ENCODE measurements at places on chromosomes 16 and 17.
A peak's percentile ranks its signal among the peaks of the same experiment; 100 is the strongest.

GRCh38 chr16:68396481-68396880 lies 51.8 kb downstream of the SMPD3 start:
- no peak for DNase-seq

- no peak for DNase-seq
Observed at GRCh38 chr16:81041696-81042095, 6.1 kb downstream of the ATMIN start.

- DNase-seq: no peak
Observed at GRCh38 chr16:59249011-59249410, 514.9 kb upstream of the GOT2 start.

DNA sequence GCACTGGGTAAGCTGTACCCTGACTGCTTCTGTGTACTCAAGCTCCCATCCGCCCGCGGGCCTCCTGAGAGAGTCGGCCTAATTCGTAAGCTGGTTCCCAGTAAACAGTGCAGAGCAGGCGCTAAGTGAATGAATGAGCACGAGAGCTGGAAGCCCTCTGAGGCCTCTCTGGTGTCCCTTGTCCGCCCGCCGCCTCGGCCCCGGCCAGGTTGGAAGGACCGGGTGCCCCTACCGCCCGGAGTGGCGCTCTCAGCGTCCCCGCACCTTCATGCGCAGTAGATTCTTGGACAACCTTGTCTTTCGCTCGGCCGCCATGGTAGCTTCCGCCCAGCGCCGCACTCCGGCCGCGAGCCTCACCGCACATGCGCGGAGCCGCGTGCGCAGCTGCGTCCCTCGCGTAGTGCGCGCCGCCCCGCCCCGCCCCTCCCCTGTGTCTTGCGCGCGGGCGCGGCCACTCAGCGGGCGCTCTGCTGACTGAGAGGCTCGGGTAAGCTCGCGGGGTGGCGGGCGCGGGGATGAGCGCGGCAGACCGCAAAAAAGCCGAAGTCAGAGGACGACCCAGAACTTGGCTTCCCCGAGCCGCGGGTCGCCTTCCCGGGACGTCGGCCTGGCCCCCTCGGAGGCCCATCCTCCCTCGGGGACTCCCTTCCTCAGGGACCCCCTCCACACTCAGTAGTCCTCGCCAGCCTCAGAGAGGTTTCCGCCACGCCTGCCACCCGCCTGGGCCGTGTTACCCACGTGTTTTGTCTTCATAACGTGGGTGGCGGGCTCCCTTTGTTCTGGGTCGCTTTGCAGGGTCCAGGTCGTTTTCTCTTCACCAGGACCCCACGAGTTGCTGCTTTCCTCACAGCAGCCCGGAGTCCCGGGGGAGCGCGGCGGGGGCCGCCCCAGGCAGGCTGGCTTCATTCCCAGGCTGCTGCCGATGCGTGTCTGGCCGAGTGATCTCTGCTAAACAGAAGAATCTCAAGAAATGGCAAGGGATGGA lies at the start of gene MPHOSPH6:
Gene MPHOSPH6 (minus strand): TSS at position 364 of the 985 bp plus-strand sequence. CDS start 49 bp downstream, at position 315.
- peak; percentile 41 for DNase-seq

DNA sequence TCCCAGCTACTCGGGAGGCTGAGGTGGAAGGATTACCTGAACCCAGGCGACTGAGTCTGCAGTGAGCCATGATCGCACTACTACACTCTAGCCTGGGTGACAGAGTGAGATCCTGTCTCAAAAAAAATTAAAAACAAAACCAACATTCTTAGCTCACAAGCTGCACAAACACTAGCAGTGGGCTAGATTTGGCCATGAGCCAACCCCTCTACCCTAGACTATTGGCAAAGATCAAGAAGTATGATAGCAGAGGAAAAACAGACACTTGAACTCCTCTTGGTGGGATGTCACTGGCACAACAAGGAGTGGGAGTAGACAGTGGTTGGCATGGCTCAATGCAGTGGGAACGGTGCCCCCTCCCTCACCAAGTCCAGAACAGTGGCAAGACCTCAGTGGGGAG lies 19.6 kb upstream of the RIPOR1 start:
- no peak for DNase-seq

DNA sequence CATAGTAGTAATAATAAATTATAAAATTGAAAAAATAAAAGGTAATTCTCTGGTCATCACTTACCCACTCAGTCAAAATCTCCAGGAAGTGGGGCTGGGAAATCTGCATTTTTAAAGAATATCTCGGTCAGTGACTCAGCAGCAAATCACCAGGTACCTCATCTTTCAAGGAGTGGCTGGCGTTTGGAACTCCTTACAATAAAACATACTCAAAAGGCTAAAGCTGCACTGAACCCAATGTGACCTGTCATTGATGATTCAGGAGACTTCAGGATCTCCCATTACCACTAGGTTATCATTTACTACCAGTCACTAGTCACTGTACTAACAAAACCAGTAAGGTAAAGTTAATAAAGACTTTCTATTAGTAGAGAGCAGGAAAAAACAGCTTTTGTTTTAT lies 21.5 kb upstream of the RFFL start:
- no peak for DNase-seq

GRCh38 chr16:5075637-5076036 lies 4.0 kb downstream of the ALG1 start:
- DNase-seq: no peak

- DNase-seq: no peak
Observed at GRCh38 chr17:9958586-9959281, 53.7 kb upstream of the RCVRN start.
